ENCODE measurements at places on chromosomes 3 and 15.
A peak's percentile ranks its signal among the peaks of the same experiment; 100 is the strongest.

- DNase-seq = peak; percentile 71
Observed at GRCh38 chr3:194682694-194683310, 2.9 kb upstream of the FAM43A start.

DNA sequence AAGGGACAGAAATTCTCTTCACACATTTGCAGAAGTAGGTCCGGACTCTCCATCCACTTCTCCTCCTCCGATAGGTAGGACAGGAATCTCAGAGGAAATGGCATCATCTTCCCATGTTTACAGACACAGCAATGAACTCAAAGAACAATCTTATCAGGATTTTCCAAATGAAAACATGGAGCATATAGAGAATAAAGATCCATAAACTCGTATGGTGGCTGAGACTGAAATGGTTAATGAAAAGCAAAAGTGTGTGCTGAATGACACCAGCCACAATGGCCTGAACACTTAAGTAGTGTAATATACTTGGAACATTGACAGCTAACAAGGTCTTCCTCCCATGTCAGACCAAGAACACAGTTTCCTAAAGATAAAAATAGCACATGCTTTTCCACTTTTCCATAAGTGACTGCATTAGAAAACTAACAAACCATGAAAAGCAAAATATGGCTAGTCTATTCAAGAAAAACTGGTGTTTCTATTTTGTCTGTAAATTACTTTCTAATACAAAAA, 5.8 kb downstream of the CCRL2 start:
- no peak for DNase-seq

DNA sequence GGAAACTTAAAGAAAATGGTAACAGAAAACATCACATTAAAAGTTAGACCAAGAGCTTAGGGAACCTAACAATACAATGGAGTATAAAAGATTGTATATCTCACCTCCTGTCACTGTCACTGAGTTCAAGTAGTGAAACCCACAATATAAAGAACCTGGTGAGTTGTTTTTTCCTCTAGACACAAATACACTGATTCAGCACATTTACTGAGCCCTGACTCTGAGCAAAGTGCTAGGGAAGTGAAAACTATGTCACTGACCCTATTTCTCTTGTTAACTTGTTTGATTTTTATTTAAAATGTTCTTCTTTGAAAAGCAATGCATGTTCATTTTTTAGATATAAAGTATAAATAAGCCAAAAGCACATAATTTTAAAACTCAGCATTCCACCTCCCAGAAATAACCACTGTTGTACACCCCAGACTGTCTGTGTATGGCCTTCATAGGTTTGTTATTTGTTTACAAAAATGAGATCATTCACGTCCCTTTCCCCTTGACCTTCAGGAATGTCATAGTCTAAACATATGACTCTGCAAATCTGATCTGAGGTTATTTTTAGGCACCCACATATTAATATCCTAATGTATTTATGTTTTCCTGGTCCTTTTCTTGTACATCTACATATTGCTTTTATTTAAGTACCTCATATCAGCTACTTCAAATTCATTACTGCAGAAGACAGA, 69.2 kb upstream of the CSTA start:
- DNase-seq = no peak

DNA sequence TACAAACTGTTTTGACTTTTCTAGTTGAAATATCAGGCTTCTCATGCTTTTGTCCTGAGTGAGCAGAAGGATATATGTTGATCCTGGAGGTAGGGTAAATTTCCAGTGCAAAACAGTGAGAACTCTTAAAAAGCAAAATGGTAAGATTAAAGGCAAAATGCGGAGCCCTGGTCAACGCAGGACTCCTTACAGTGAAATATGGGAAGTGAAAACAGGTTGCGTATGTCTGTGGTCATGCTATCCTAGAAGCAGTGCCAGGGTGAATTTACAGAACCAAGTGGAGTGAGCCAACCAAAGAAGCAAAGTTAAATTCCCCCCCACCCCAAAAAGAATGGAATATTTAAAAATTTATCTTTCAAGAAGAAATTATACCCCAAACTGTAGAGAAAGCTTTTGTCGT, 256.4 kb downstream of the NR2F2 start:
- DNase-seq = peak; percentile 3

DNA sequence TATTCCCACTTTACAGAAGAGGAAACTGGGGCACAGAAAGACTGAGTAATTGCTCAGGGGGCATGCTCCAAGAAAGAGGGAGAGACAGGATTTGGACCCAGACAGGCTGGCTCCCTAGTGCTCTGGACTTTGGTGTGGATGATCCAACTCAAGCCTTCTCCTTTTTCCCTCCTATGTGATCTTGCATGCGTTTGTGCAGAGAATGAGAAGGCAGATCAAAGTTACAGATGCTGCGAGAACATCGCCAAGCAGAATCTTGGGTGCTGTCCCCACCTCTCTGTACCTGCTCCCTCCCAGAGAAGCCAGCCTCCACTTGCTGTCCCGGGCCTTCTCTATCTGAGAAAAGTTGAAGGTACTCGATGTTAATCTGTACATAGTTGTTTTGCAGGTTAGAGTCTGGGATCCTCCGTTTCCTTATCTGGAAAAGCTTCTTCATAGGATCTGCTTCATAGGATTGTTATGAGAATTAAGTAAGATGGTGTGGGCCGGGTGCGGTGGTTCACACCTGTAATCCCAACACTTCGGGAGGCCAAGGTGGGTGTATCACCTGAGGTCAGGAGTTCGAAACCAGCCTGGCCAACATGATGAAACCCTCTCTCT, 10.2 kb downstream of the GNB5 start:
- no peak for DNase-seq

GRCh38 chr15:88800026-88800425, 3.2 kb upstream of the ACAN start:
- DNase-seq = no peak

GRCh38 chr3:173044998-173045397, 96.0 kb downstream of the SPATA16 start:
- DNase-seq = no peak

DNA sequence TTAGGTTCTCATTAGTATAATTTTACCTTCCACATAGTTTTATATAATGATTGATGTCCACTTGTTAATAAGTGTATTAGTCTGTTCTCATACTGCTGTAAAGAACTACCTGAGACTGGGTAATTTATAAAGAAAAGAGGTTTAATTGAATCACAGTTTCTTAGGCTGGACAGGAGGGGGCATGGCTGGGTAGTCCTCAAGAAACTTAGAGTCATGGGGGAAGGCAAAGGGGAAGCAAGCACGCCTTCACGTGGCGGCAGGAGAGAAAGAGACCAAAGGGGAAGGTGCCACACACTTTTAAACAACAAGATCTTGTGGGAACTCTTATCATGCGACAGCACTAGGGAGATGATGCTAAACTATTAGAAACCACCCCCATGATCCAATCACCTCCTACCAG, 19.2 kb downstream of the DZIP3 start:
- no peak for DNase-seq

- peak; percentile 20 for DNase-seq
Observed at GRCh38 chr3:71360764-71361163, 222.8 kb downstream of the FOXP1 start.
